PC-3 (cell line): ENCODE measurements at places on chromosomes 5 and 9. TPM values are rescaled to one million over a fixed set of nuclear protein-coding genes. Genes with fewer than 3 reads are reported as not detected.

The QRFP gene
- not detected in 2 replicates for total RNA-seq

The ASPN gene
- not detected in 2 replicates for total RNA-seq

The TAF1L gene
- total RNA-seq = 0.23 TPM in 1 of 2 replicates, not detected in the other

The THBS4 gene
- total RNA-seq = 0.29 TPM in 1 of 2 replicates, not detected in the other

The SLC34A1 gene
- 0.07 and 0.12 TPM in 2 replicates for total RNA-seq

The PCA3 gene
- not detected in 2 replicates for total RNA-seq

The BARHL1 gene
- total RNA-seq = not detected in 2 replicates

The SMIM33 gene
- total RNA-seq = not detected in 2 replicates
